ENCODE measurements at places on chromosomes 11 and 22.

- DNase-seq = no peak
Observed at GRCh38 chr11:29553990-29554389, 462.8 kb downstream of the KCNA4 start.

- DNase-seq = no peak
Observed at GRCh38 chr11:63639199-63639832, 25.1 kb upstream of the PLAAT3 start.

DNA sequence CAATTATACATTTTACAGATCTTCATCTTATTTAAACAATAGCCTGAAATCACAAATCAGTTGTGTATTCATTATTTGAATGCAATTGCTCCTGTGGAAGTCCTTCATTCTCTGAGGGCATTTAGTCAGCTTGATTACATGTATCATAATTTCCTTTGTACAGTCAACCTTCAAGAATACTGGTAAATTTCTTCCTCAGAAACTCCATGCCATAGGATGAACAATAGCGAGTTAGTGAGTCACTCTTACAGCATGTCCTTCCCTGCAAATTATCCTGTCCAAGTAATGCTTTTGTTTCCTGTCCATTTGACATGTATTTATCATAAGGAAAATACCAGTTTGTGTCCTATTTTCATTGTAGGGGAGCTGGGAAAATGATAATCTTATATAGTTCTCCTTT is 3.8 kb downstream of the OR10S1 start:
- DNase-seq = no peak

DNA sequence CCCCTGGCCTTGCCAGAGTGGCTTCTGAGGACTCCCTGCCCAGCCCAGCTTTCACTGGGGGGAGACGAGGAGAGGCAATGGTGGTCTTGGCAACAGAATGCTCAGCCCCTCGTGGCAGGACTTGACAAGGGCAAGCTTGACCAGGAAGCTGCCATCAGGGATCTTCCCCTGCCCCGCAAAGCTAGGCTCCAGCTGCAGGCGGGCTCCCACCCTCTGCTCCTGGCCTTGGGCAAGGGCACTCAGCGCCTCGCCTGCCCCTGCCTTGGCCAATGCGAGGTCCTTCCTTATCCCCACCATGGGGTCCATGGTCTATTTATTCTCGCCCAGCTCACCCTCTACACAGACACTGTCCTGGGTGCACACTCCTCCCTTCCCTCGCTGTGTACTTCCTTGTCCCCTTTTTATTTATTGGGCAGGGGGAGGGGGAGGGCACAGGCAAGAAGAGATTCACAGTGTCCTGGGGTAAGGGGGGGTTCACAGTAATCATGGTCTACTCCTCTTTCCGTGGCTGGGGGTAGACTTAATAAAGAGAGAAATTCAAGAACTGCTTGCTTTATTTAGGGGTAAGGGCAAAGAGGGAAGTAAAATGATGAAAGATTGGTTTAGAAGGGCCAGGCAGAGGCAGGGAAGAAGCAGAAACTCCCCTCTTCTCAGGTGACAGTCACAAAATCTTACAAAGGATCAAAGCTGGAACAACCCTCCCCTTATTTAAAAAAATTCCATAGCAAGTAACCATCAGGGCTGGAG is 1.6 kb downstream of the GPHA2 start:
- DNase-seq = no peak

- DNase-seq = no peak
Observed at GRCh38 chr22:27783436-27784119, 18.0 kb downstream of the MN1 start.

DNA sequence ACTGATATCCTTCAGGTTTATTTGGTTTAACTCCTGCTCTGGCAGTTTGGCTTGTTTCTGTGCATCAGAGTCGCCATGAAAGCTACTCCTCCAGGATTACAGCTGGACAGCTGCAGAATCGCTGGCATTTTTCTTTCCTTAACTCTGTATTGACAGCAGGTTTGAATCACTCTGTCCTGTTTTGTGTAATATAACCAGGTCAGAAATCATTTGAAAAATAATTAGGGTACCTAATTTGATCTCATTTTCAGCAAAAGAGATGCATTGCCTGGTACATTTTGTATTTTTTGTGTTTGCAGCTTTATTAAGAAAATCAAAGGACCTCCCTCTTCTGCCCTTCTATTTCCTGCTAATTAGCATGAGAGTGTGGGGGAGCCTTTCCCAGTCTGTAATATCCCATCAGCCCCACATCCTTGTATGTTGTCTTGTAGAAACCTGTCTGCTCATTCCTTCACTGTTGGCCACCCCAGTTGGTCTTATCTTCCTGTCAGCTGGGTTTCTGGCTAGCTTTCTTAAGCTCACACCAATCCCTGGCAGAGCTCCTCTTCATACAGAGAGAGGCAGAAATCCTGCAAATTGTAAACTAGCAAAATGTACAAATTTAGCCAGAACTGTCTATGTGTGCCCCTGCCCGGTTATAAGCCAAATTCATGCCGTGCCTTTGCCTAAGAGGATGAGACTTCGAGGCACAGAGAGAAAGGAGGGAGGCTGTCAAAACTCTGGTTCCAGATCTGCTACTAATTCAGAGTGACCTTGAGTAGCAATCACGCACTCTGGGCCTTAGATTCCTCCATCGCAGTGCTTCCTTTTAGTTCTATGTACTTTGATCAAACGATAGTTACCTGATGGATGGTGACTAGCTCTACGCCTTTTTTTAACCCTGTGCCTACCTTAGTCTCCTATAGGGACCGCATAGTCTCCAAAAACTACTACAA is 200.6 kb downstream of the NAV2 start:
- no peak for DNase-seq

DNA sequence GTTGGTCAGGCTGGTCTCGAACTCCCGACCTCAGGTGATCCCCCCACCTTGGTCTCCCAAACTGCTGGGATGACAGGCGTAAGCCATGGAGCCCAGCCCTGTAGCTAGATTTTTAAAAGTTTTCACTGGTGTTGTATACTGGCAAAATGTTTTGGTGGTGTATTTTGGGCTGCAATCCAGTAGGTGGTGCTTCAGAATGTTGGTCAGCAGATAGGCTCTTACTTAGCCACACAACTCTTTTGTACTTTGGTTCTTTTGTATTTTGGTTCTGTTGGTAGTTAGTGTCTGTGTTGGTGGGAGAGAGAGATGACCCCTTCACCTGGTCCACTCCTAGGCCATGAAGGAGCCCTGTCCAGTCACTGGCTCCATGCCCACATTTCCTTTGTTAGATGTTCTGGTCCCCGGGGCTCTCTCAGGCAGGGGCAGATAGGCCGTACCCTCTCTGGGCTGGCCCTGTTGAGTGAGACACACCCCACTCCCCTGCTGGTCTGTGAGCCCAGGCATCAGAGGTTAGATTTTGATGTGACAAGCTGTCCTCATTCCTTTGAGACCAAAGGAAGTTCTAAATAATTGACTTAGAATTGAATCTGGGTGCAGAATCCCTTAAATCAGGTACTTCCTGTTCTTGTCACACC is 123.8 kb downstream of the DDX10 start:
- DNase-seq = no peak

DNA sequence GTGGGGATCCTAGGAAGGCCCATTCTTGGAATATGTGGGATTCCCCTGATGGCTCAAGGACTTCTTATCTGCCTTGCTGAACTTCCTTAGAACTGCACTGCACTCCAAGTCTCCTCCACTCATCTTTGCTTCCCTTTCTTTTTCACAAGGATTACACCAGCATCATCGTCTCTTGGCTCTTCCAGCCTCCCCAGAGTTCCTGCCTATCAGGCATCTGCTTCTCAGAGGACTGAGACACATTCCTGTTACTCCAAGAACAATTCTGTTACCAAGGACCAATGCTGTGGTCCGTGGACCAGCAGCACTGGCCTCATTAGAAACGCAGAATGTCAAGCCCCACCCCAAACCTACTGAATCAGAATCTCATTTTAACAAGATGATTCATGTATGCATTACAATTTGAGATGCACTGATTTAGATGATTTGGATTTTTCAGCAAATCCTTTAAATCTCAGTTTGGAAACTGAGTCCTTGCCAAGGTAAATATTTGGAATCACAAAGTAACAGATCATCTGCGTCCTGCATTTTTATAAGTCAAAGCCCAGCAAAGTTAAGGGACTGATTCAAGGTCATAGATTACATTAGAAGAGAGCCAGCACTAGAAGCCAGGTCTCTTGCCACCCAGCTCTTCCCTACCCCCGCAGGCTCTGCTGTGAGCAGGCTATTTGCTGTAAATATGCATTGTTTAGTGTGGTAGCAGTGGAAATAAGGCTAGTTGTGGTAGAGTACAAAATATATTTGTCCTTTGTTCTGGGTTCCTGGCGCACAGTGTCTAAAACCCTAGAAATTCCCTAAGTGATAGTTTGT is 110.9 kb downstream of the SWAP70 start:
- DNase-seq = no peak

- no peak for DNase-seq
Observed at GRCh38 chr11:100667449-100667848, 19.6 kb upstream of the ARHGAP42 start.

- no peak for DNase-seq
Observed at GRCh38 chr22:32016081-32016480, 27.0 kb upstream of the SLC5A1 start.

DNA sequence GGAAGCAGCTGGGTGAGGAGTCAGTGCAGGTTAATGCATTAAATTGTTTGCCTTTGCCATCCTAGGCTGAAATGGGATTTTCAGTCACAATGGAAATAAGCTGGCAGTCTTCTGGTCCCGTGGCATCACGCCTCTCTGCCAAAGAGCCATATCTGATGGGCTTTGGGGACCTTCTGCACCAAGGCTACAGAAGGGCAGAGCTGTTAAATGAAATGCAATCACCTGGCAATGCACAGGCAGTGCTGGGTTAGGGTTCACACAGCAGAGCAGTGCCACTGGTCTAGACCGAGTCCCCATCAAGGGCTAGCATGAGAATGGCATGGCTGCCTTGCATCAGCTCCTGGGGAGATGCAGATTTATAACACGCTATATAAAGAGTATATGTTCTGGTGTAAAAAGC is 749.2 kb downstream of the NTM start:
- DNase-seq = no peak

DNA sequence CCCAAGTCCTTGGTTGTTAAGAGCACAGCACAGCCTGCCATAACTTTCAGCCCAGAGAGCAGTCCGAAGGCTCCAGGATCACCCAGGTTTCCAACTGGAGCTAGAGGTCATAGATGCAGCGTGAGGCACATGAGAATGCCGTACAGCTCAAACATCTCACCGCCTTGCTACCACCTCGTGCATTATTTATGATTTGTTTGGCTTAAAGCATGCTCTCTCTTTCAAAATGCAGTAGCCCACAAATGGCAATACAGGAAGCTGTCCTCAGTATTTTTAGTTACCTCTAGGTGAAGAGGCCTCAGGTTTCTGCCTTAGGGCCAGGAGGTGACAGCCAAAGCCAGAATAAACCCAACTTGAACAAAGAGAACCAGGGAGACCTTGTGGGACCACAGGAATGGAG is 14.4 kb downstream of the SCN3B start:
- DNase-seq = no peak

- no peak for DNase-seq
Observed at GRCh38 chr11:5783255-5783654, at the start of gene OR52N5. TSS of gene OR52N5 (minus strand) at chr11:5783355. CDS start at chr11:5778634, 4,721 bp downstream.

- DNase-seq = no peak
Observed at GRCh38 chr11:134142536-134142935, 73.7 kb downstream of the JAM3 start.

- DNase-seq = no peak
Observed at GRCh38 chr11:134033696-134034491, 35.0 kb upstream of the JAM3 start.

DNA sequence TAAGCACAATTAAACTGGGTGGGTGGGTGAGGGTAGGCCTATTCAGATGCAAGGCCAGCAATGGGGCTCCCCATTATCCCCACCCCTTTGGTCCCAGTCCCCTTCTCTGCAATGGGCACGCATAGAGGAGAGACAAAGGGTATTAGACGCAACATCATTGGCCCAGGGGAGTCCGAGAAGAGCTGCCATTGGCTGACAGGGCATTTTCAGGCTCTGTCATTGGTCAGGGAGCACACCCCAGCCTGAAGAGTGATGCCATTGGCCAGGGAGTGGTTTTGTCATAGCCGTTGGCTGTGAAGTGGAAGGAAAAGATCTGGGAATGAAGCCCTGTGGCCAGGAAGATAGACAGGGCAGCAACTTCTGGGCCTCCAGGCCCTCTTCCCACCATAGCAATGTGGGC is 2.8 kb upstream of the TRIM3 start:
- no peak for DNase-seq

DNA sequence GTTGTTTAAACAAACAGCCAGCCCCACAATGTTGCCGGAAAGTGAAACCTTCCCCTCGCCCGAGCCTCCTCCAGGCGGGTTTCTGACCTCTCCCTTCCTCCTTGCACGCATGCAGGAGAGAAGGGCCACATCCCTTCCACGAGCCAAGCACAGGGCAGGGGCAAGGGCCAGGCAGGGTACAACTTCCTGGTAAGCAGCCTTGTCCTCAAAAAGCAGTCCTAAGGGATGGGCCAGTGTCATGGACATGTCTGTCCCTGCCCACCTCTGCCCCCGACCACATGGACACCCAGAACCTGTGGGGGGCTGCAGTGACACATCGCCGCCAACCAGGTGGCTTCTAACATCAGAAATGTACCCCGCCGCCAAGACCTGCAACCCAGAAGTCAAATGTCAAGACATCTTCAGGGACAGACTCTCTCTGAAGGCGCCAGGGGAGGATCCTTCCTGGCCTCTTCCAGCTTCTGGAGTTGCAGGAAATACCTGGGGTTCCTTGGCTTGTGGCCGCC is 145.3 kb downstream of the CRYBB2 start:
- DNase-seq = no peak

- no peak for DNase-seq
Observed at GRCh38 chr11:13720940-13721339, 52.5 kb downstream of the FAR1 start.

All from stimulated activated CD4-positive, alpha-beta T cell treated with anti-CD3 and anti-CD28 coated beads, Interleukin-15, amount 100 ng/mL, for 48 hours (primary cell).